Inflammatory macrophage treated with lipopolysaccharide for 1 hour (primary cell): ENCODE measurements at places on chromosomes 7 and 10.

DNA sequence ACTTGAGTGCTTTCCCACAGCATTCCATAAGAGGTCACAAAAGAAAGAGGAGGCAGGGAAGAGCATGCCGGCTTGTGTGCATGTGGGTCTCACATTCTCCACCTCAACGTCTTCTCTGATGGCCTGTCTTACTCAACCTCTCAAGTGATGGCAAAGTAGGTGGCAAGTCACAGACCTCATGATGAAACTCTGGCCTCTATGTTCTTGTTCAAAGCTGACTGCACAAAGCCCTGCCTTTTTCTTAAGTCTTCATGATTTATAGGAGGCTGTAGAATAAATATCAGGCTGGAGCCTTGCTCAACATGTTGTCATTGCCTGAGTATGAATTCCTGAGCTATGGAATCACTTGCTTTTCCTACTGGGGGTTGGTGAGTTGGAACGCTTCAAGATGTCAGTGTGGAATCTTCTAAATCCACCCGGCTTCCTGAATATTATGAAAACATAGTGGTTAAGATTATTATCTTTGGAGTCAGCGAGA, 213.6 kb upstream of the INHBA start:
- no peak for DNase-seq

DNA sequence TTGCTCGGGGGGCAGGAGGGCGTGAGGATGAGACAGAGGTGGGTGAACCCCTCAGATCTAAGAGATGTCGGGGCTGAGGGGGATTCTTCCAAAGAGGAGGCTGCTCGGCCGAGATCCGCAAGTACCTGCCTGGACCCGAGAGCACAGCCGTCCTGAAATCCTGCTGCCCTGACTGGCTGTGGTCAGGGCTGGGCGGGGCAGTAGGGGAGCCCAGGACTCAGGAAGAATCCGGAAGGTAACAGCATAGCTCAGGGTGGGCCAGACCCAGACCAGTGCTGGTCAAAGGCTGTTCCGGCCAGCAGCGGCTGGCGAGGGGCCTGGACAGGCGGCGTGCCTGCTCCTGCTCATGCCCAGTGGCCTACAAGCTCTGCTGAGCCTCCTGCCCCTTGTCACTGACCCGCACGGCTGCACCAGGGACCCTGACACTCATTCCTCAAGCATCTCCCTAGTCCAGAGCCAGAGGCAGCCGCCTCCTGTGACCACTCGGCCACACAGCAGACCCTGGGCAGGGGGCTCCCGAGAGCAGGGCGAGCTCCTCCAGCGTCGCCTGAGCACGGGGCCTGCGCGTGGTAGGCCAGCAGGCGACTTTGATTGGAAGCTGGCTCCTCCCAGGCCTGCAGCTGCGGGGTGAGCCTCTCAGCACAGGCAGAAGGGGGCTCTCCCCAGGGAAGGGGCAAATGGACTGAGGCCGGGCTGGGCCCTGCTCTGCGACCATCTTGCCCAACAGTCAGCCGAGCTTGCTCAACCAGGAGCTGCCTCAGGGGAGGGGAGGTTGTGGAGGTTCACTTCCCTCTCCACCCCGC, 3.1 kb upstream of the ADAP1 start:
- DNase-seq, result peak; percentile 56

DNA sequence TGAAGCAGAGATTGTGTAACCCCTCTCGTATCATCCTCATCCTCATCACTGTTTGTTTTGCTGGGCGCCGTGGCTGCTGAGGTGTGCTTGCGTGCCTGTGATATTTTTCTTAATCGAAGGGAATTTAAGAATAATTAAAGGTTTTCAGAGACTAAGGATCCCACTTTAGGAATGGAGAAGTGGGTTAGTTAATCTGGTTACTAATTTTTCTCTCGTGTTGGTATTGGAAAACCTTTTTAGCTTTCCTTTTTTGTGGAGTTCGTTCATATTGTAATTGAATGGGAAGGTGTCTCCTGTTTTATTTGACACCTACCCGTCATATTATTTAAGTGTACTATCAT, 1.3 kb downstream of the UBN2 start:
- no peak for DNase-seq

- DNase-seq, result no peak
These were observed 103.1 kb downstream of the PRKAG2 start for GRCh38 chr7:151773797-151774196.

DNA sequence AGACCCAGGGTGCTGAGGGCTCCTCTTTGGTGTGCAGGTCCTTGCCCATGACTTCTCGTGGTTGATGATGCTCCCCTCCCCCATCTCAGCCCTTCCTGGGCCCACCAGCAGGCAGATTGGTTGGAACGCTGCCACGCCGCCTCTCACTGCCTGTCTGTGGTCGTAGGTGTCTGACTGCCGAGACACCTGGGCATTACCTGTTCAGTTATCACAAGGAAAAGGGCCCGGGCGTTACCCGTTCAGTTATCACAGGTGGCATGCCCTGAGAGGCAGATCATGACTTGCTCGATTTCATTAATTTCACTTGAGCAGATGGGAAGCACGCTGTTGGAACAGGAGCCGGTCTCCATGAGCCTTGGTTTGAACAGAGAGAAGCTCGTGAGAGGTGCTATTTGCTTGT, 42.5 kb downstream of the TACR2 start:
- DNase-seq, result no peak

GRCh38 chr7:28055161-28055544, 125.4 kb downstream of the JAZF1 start:
- no peak for DNase-seq
